ENCODE measurements at places on chromosomes 5 and 9. TPM values are rescaled to one million over a fixed set of nuclear protein-coding genes. Genes with fewer than 3 reads are reported as not detected.

DNA sequence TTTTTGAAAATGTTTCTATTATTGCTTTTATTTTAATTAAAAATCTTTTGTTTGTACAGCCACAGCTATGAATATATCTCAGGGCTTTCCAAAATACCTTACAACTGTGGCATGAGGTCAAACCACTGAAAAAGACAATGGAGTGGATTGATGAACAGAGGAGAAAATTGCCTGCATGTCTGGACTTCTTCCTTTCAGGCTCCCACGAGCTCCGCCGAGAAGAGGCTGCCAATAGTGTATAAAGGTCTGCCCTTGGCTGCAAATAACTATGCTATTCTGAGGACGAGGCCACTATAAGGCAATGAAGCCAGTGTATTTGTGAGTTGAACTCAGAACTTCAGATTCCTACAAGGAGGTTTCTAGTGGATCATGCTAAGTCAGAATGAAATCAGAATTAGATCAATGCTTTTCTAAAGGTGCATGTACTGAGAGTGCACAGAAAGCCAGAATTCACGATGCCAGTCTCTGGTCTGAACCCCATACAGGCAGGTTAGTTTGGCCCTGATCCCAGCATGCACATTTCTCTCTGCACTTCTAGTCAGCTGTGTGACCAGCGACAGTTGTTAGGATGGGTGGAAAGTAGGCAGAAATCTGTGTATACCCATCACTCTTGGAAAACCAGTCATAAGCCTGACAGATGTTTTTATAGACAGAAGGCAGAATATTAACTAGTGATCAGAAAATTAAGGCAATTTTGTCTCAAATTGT lies 42.7 kb upstream of the PLPP1 start:
- no peak for DNase-seq

- DNase-seq: no peak
Observed at GRCh38 chr5:138844125-138844461, 31.0 kb downstream of the LRRTM2 start.

- DNase-seq: peak; percentile 3
Observed at GRCh38 chr9:129507805-129508204, 113.1 kb downstream of the C9orf50 start.

GRCh38 chr5:86979811-86980411 lies 287.8 kb upstream of the RASA1 start:
- no peak for DNase-seq

DNA sequence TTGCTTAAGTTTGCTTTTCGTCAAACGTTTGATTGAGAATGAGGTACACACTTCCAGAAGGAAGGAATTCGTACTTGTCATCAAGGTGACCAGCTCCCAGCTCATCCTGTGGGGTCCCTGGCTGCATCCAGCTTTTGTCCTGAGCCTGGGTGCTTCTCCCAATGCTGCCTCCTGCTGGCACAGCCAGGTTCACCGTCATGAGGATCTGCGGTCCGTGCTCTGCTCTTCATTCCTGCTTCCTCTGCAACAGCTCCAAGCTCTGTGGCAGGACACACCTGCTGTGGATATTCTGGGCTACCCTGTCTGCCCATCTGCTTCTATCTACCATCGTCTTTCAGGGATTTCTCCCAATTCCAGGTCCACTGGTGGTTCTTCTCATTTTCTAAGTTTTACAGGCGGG lies 13.3 kb upstream of the UBE2QL1 start:
- DNase-seq: peak; percentile 44

DNA sequence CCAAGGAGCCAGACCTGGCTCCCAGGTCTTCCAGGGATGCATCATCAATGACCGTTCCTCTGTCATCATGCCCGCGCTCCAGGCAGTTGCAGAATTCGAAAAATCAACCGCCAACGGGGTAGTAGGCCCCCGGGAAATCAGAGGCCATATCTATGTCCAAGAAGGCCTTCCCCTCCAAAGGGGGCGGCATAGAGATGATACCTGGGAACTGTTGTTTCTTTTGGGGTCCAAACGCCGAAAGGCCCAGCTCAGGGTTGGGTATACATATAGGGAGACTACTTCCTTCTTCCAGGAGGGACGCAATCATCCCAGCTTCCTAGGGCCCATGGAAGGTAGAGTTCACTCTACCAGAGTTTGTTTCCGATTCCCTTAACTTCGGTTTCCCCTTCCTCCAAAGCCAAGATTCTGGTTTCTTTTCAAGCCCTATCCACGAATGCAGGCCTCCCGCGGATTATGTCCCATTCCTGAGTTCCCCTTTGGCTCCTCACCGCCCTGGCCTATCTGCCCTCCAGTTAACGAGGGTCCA lies 754 bp downstream of the DCAF12 start:
- DNase-seq: no peak

GRCh38 chr9:83937861-83938455 lies 16.7 kb upstream of the KIF27 start:
- DNase-seq: peak; percentile 29

DNA sequence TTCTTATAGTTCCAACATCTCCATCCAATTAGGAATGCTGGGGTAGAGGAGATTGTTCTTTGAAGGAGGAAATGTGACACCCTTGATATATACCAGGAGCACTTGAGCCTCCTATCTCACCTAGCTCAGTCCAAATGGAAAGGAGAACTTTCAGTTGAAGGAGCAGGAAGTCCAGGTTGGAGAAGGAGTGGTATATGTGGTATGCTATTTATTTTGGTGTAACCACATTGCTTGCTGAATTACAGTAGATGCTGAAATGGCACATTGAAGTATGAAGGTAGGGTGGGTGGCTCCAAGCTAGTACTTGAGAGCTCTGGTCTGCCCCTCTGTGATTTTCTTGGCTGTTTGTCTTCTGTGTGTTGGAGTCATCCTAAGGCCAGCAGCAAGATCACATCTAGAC lies 6.1 kb downstream of the CSNK1G3 start:
- DNase-seq: no peak

DNA sequence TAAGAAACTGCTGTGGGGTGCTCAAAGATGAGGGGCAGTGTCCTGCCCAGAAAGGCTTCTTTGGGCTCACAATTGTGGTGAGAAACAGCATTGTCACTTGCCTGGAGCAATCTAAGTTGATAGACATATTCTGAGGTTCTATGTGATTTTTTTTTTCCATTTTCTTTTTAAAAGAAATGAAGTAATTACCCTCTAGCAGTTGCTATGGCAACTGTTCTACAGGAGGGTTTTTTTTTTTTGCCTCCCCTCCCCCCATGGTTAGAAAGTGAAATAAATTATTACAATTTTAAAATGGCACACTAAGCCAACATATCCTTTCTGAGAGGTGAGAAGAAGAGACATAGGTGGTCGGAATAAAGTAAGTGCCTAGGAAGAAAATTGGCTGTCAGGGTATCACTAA lies 127.0 kb downstream of the UNC13B start:
- DNase-seq: no peak

PAPPA gene
- 2.8 TPM for total RNA-seq

SHB gene
- 39.0 TPM for total RNA-seq

CRB2 gene
- not detected for total RNA-seq

CDKN2A gene
- total RNA-seq: 1.2 TPM

C1QTNF2 gene
- 1.3 TPM for total RNA-seq

HRH2 gene
- 60.1 TPM for total RNA-seq

DDX4 gene
- total RNA-seq: not detected

ECSCR gene
- 20.1 TPM for total RNA-seq

All from cardiac septum (tissue), 1 donor.